ENCODE measurements at places on chromosomes 16 and 17.

DNA sequence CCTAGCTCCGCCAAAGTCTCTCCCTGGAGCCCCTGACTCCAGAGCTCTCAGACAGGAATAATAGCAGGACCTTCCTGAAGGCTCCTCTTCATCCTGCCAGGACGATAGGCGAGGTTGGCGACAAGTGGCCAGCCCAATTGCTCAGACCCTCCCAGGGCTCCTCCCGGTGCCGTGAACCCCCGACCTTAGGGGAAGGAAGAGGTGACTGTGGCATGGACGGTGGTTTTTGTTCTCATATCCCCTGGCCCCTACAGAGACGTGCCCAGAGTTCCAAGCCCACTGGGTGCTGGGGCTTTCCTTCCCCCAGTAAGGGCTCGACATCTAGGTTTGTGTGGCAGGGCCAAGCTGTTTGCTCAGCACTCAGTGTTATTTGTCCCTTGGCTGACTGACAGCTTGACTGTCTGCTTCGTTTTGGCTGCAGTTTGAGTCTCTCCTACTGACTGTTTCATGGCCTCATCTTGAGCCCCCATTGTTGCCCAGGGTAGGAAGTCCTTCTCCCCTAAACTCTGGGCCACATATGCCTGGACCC lies 4.6 kb upstream of the ADCY7 start:
- DNase-seq: no peak

GRCh38 chr16:14307527-14308367 lies 236.6 kb downstream of the MRTFB start:
- DNase-seq: no peak

- DNase-seq: no peak
Measured at GRCh38 chr16:87850009-87851006, 19.0 kb downstream of the SLC7A5 start.

DNA sequence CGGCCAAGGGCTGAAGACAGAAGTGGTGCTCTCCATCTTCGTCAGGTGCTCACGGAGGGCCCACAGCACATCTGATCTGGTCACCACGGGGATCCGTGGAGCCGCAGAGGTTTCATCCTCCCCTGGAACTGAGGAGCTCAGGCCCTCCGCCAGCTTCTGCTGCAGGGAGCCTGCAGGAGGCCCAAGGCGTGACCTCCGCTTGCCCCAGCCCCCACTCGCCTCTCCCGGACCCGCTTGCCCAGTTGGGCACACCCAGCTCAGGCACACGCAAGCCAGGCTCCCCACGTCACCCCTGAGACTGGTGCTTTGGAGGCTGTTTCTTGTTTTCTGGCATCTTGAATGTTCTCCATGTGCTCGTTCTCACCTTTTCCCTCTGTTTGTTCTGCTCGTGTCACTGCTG lies 39.4 kb upstream of the CHMP6 start:
- no peak for DNase-seq

DNA sequence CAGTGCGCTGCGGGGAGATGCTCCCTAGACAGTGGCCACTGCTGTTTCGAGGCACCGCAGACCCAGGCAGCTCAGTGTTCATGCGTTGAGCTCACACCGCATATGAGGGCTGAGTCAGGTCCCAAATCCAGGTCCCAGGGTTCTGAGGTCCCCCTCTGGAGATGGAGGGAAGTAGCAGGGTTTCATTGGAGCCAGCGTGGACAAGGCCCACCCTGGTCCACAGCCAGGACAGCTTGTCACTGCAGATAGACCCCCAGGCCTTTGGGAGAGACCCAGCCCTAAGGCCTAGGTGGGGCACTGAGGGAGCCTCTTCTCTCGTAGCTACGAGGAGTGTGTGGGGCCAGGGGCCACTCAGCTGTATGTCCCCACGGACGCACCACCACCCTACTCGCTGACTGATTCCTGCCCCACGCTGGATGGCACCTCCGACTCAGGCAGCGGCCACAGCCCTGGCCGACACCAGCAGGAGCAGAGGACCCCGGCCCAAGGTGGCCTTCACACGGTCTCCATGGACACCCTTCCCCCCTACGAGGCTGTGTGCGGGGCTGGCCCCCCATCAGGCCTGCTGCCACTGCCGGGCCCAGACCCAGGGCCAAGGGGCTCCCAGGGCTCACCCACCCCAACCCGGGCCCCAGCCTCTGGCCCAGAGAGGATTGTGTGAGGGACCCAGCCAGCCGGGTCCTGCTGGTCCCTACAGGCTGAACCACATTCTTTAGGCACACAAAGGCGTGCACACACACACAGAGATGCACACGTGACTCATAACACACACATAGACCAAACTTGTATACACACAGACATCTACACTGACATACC lies 53.4 kb downstream of the BEAN1 start:
- DNase-seq: no peak

Data from caudate nucleus (tissue), 63 donors.